ENCODE measurements at places on chromosomes 6 and 20. TPM values are rescaled to one million over a fixed set of nuclear protein-coding genes. Genes with fewer than 3 reads are reported as not detected.

Gene SIRPA
- 7.5 TPM for total RNA-seq

Gene JPH2
- not detected for total RNA-seq

Gene ACTL10
- 1.1 TPM for total RNA-seq

Gene SLCO4A1
- 0.59 TPM for total RNA-seq

Gene ALDH8A1
- 0.75 TPM for total RNA-seq

Gene BPIFA1
- not detected for total RNA-seq

Gene NDUFAF5
- 63.4 TPM for total RNA-seq

Gene COX4I2
- not detected for total RNA-seq

Gene SRMS
- 0.16 TPM for total RNA-seq

GRCh38 chr20:47821481-47822100 is 36.3 kb upstream of the SULF2 start:
- H3K27ac ChIP-seq: no peak overlapping the region
- no peaks in the 10 kb centered on the region for H3K36me3 ChIP-seq
- no peak overlapping the region for H3K4me3 ChIP-seq
- no peaks in the 10 kb centered on the region for H3K4me1 ChIP-seq
- no peak for DNase-seq
- no peaks in the 10 kb centered on the region for H3K27me3 ChIP-seq

DNA sequence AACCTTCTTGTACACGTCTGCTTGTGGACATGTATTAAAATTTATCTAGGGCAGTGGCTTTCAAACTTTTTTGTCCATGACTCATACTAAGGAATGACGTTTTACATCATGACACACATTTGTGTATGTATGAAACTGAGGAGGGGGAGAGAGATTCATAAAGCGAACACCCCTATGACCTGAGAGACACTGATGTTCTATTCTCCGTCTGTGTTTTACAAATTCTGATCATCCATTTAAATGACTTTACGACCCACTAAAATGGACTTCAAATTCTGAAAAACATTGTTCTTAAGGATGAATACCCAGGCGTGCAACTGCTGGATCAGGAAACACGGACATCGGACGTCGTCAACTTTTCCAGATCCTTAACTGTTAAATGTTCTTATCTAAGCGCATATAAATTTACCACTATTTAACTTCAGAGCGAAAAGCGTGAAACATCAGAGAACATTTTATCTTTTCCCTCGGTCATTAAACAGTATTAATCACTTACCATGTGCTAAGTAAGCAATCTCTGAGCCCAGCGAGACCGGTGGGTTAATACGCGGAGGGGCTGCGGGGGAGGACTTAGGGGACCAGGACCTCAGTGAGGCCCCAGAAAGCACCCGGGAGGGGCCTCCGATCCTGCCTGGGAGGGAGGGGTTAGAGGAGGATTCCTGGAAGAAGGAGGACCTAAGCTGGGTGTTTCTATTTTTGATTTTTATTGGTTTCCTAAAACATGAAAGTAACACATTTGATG is 1.2 kb downstream of the PLAGL1 start:
- H3K27me3 ChIP-seq: no peaks in the 10 kb centered on the region
- no peak for DNase-seq

GRCh38 chr20:54208548-54209176 is 775 bp downstream of the PFDN4 start:
- H3K36me3 ChIP-seq: no peaks in the 10 kb centered on the region
- H3K4me1 ChIP-seq: peaks cover 11% of the 10 kb centered on the region
- DNase-seq: no peak
- no peak overlapping the region for H3K27ac ChIP-seq
- peak overlapping the region; percentile 74 for H3K4me3 ChIP-seq

- DNase-seq: peak; percentile 2
- peak overlapping the region; percentile 42 for H3K27ac ChIP-seq
- H3K4me3 ChIP-seq: no peak overlapping the region
Measured at GRCh38 chr6:17957498-17957897, 29.9 kb downstream of the KIF13A start.

DNA sequence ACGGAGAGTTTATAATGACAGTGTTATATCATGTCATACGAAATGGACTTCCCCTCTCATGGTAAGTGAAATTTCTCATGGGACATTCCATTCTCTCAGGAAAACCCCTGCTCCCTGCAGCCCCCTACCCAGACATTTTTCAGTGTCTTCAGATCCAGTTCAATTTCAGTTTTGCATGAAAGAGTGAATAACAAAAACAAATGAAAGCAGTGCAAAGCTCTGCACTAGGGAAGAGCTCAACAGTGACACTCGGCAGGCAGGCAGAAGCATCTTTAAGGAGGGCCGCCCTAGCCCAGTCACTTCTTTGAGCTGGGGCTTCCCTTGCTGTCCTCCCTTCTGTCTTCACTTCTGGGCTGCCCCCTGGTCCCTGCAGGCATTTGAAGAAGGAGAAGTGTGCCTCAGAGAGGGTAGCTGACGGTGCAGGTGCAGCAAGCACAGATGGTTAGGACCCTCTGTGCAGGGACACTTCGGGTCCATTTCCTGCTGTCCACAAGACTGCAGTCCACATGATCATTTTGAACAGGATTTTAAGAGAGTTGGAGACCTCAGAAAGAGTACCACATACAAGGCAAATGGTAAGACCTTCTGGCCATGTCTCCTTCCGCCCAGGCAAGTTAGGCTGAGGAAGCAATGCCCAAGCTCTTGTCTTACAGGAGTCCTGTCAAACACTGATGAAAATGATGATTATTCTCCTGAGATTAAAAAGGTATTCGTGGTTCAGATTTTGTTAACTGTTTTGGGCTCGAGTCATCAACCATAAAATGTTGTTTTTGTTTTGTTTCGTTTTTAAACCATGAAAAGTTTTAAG is 5.4 kb upstream of the DUSP22 start:
- peaks cover 1% of the 10 kb centered on the region for H3K36me3 ChIP-seq
- peaks cover 32% of the 10 kb centered on the region for H3K4me1 ChIP-seq
- no peak for DNase-seq
- H3K27me3 ChIP-seq: no peaks in the 10 kb centered on the region
- H3K27ac ChIP-seq: peak overlapping the region; percentile 1
- no peak overlapping the region for H3K4me3 ChIP-seq

DNA sequence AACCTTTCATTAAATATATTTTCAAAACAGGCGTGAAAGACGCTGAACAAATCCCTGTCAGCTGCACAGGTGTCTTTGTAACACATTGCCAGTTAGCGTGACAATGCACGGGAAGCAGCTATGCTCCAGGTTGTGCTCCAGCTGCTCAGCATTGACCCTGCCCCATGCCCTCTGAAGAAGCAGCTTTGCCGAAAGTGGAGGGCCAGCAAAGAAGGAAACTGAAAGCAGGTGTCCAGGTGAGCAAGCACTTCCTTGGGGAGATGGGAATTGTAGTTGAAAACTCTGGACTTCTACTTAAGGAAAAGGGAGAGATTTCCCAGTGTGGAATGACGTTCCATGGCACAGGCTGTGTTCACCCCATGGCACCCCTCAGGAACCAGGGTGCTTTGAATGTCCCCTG is 125.7 kb downstream of the TTLL2 start:
- H3K27me3 ChIP-seq: no peaks in the 10 kb centered on the region
- H3K4me1 ChIP-seq: no peaks in the 10 kb centered on the region

DNA sequence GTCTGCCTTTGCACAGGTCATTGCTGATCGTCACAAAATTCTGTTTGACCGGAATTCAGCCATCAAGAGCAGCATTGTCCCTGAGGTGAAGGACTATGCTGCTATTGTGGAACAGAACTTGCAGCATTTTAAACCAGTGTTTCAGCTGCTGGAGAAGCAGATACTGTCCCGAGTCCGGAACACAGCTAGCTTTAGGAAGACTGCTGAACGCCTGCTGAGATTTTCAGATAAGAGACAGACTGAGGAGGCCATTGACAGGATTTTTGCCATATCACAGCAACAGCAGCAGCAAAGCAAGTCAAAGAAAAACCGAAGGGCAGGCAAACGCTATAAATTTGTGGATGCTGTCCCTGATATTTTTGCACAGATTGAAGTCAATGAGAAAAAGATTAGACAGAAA is 24.6 kb upstream of the CALHM6 start:
- no peak for DNase-seq
- no peaks in the 10 kb centered on the region for H3K4me1 ChIP-seq
- H3K36me3 ChIP-seq: no peaks in the 10 kb centered on the region
- no peak overlapping the region for H3K27ac ChIP-seq
- no peaks in the 10 kb centered on the region for H3K27me3 ChIP-seq
- no peak overlapping the region for H3K4me3 ChIP-seq

GRCh38 chr6:139551376-139551775 is 176.9 kb upstream of the CITED2 start:
- no peaks in the 10 kb centered on the region for H3K27me3 ChIP-seq
- no peaks in the 10 kb centered on the region for H3K36me3 ChIP-seq
- DNase-seq: no peak

DNA sequence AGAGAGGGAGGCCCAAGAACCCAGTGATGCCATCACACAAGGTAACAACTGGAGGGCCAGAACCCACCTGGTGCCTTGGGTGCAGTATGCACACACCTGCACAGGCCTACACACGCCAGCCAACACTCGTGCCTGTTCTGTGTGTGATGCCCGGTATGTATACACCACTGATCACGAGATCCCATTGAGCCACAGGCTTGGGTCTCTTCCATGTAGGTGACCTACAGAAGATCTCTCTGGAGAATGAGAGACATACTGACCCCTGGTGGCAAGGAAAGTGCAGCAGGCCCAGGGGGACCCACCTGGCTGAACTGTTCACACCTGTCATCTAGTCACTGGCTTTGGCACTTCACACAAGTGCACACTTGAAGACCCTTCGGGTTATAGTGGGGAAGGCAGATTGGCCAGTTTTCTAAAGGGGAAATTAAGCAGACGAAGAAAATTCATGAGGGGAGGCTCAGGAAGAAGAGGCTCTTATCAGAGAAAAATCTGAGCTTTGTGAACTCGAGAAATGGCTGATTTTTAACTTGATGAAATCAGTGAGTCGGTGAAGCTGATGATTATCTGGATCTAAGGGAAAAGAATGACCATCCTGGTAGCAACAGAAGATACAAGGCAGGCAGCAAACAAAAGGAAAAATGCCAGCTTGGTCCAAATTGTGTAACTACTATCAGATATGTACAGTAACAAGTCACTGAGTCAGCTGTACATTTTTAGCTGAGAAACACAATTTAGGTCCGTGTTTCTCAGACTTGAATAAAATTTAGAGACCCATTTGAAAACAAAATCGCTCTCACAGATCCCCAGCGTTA is 69.1 kb upstream of the PBOV1 start:
- no peaks in the 10 kb centered on the region for H3K36me3 ChIP-seq
- no peaks in the 10 kb centered on the region for H3K4me1 ChIP-seq
- H3K4me3 ChIP-seq: no peak overlapping the region
- H3K27ac ChIP-seq: no peak overlapping the region

DNA sequence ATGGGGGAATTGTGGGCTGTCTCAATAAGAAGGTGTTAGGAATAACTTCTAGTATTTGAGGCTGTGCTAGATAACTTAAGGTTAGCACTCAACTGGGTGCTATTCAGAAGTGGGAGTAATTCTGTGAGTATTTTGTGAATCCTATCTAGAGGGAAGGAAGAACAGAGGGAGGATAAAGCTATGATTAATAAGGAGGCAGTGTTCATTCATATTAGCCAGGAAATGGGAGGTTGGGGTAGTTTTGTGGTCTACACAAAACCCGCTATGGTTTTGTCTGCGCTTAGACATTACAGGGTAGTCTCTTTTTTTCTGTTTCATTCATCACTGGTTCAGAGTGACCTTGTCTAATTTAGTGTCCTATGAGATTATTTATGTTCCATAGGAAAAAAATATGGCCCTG is 341.0 kb downstream of the ARHGAP18 start:
- H3K27me3 ChIP-seq: no peaks in the 10 kb centered on the region
- no peaks in the 10 kb centered on the region for H3K36me3 ChIP-seq
- no peak for DNase-seq
- H3K4me3 ChIP-seq: no peak overlapping the region

DNA sequence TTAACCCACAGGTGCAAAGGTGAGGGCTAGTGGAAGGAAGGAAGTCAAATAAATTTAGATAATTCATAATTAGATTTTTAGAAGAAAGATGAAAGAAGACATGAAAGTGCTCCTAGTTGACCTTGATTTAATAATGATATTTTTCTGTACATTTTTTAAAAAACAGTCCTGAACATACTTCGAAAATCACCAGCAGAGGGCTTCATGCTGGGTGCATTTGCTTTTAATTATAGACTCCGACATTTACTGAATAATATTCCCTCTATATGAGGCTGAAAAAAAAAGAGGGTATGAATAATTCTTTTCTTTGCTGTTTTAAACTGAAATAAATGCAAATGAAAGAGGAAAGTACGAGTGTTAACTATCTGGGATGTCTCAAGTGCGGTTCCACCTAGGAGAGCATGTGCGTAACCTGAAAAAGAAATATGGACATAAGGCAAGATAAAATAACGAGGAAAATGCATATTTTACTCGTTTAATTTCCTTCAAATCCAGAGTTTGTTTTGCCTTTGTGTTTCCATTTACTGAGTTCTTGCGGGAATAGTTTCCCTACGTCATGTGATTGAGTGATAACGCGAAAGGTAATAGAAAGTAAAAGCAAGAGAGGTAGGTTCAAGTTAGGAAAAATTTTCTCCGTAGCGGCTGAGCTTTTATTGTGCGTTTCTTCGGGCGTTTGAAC is 3.1 kb upstream of the TFAP2B start:
- peaks cover 30% of the 10 kb centered on the region for H3K27me3 ChIP-seq
- H3K4me1 ChIP-seq: no peaks in the 10 kb centered on the region
- no peak for DNase-seq
- no peaks in the 10 kb centered on the region for H3K36me3 ChIP-seq
- peak overlapping the region; percentile 35 for H3K4me3 ChIP-seq
- H3K27ac ChIP-seq: no peak overlapping the region

DNA sequence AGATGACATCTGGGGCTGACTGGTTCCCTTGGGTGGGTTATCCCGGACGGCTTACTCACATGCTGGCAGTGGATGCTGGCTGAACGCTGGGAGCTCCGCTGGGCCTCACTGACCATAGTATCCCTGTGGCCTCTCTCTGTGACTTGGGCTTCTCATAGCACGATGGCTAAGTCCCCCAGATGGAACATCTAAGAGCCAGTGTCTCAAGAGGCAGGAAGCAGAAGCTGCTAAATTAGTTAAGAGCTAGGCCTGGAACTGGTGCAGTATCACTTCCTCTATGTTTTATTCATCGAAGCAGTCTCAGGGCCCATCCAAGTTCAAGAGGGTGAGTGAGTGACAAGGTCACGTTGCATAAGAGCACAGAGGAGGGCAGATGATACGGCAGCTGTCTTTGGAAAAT is 116.5 kb upstream of the LAMP5 start:
- no peak overlapping the region for H3K27ac ChIP-seq
- H3K4me3 ChIP-seq: no peak overlapping the region
- no peaks in the 10 kb centered on the region for H3K27me3 ChIP-seq

GRCh38 chr20:37895166-37895565 is 7.8 kb upstream of the VSTM2L start:
- DNase-seq: no peak
- no peaks in the 10 kb centered on the region for H3K27me3 ChIP-seq
- no peak overlapping the region for H3K4me3 ChIP-seq
- H3K36me3 ChIP-seq: no peaks in the 10 kb centered on the region
- H3K27ac ChIP-seq: no peak overlapping the region

GRCh38 chr6:105258816-105259215 is 79.0 kb upstream of the POPDC3 start:
- DNase-seq: no peak
- no peak overlapping the region for H3K4me3 ChIP-seq
- no peaks in the 10 kb centered on the region for H3K4me1 ChIP-seq
- H3K27ac ChIP-seq: no peak overlapping the region
- H3K27me3 ChIP-seq: no peaks in the 10 kb centered on the region

GRCh38 chr6:20569000-20569610 is 34.8 kb downstream of the CDKAL1 start:
- H3K27me3 ChIP-seq: no peaks in the 10 kb centered on the region
- H3K4me3 ChIP-seq: no peak overlapping the region
- no peak overlapping the region for H3K27ac ChIP-seq
- DNase-seq: no peak

Data from natural killer cell (primary cell).